Neuronal stem cell (in vitro differentiated cells): ENCODE measurements at places on chromosomes 2 and 18.

- no peaks in the 10 kb centered on the region for H3K36me3 ChIP-seq
- no peak overlapping the region for H3K27ac ChIP-seq
- no peak overlapping the region for H3K4me3 ChIP-seq
- no peaks in the 10 kb centered on the region for H3K27me3 ChIP-seq
Measured at GRCh38 chr2:113809076-113809736, 52.8 kb upstream of the SLC35F5 start.

DNA sequence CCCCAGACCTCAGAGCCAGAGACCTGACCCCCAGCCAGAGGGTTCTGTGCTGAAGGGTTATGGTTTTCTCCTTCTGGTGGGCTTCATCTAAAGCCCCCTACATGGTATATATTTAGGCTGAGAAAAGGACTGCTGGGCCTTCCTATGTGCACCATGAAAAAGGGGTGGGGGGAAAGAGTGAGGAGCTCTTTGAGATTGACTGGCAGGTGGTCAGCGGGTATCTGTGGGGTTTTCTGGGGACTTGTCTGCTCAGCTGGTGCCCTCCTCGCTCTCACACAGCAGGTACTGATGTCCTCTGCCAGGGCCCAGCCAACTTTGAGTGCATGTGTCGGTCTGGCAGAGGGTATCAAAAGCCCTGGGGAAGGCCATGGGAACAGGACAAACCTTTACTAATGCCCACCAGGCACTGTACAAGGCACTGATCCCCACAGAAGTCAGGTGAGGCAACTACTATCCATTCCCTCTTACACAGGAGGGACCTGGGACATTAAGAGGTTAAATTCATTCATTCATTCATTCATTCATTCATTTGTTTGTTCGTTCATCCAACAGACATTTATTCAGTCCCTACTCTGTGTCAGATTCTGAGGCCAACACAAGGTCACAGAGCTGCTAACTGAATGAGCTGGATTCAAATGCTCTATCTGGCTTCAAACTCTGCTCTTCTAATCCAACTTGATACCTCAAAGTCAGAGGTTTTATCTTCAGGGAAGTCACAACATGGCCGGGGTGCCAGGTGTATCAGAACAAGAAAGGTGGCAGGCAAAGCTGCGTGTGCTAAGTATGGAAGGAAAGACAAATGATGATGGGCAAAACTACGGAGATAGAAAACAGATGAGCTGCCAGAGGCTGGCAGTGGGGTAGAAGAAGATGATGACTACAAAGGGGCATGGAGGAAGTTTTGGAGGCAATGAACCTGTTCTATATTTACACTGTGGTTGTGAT is 44.6 kb downstream of the REEP1 start:
- no peaks in the 10 kb centered on the region for H3K27me3 ChIP-seq
- DNase-seq: no peak
- no peaks in the 10 kb centered on the region for H3K36me3 ChIP-seq
- H3K27ac ChIP-seq: no peak overlapping the region

DNA sequence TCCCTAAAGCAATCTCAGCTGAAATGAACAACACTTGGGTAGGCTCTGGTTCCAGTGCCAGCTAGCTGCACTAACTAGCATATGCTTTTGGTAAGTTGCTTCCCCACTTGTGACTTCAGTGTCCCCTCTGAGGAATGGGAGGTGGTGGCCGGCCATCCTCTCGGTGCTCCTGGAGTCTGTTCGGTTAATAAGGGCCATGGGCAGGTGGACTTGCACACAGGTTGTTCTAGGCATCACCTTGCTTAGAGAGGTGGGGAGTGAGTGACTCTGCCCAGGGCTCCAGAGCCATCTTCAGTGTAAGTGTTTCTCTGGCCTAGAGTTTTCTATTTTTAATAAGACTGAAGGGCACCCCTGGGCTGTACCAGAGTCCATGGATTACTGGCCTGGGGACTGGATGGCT is 18.8 kb upstream of the TAF1B start:
- no peak overlapping the region for H3K27ac ChIP-seq
- no peaks in the 10 kb centered on the region for H3K27me3 ChIP-seq
- no peaks in the 10 kb centered on the region for H3K36me3 ChIP-seq
- no peak overlapping the region for H3K4me3 ChIP-seq
- no peak for DNase-seq

DNA sequence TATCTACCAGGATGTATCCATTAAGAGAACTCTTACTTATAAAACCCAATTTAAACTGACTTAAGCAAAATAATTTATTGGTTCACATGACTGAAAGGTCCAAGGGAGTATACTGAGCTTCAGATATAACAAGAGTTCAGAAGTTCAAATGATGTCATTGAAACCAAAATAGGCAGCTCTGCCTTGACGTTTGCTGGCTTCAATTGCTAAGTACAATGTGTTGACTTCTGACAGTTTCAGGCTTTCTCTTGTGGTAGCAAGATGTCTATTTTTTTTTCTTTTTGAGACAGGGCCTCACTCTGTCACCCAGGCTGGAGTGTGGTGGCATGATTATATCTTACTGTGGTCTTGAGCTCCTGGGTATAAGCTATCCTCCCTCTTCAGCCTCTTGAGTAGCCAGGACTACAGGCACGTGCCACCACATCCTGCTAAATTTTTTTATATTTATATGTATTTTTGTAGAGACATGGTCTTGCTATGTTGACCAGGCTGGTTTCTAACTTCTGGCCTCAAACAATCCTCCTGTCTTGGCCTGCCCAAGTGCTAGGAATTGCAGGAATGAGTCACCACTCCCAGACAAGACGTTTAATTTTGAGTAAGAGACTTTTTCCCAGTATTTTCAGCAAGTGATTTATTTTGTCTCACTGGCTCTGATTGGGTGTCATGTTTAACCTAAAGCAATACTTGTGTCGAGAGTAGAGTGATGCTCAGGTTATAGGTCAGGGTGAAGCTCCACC is 184.8 kb downstream of the NR4A2 start:
- no peaks in the 10 kb centered on the region for H3K36me3 ChIP-seq
- no peak for DNase-seq

DNA sequence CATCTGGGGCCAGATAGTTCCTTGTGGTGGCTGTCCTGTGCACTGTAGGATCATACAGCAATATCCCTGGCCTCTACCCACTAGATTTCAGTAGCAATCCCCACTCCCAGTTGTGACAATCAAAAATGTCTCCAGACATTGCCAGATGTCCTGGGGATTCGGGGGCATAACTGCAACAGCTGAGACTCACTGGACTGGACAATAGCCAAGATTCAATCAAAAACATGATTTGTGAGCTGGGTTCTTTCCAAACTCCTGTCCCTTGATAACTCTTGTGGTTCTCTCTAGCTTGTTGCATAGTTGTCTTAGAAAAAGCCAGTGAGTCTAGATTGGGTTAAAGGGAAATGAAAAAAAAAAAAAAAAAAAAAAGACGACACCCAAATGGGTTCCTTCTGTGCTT is 293.4 kb downstream of the CELF4 start:
- H3K4me3 ChIP-seq: no peak overlapping the region
- H3K4me1 ChIP-seq: no peaks in the 10 kb centered on the region
- no peak overlapping the region for H3K27ac ChIP-seq
- no peak for DNase-seq
- no peaks in the 10 kb centered on the region for H3K36me3 ChIP-seq

- H3K4me1 ChIP-seq: no peaks in the 10 kb centered on the region
- no peak overlapping the region for H3K4me3 ChIP-seq
- peaks cover 95% of the 10 kb centered on the region for H3K36me3 ChIP-seq
Measured at GRCh38 chr2:203412546-203413331, 84.5 kb downstream of the ABI2 start.

- peak; percentile 46 for DNase-seq
- no peak overlapping the region for H3K4me3 ChIP-seq
- H3K4me1 ChIP-seq: peaks cover 7% of the 10 kb centered on the region
Measured at GRCh38 chr18:47100212-47100831, 50.0 kb downstream of the HDHD2 start.

GRCh38 chr18:57077005-57077765 is 69.7 kb upstream of the BOD1L2 start:
- no peak overlapping the region for H3K27ac ChIP-seq
- no peaks in the 10 kb centered on the region for H3K36me3 ChIP-seq
- no peak for DNase-seq
- H3K4me1 ChIP-seq: peaks cover 6% of the 10 kb centered on the region
- H3K27me3 ChIP-seq: peaks cover 13% of the 10 kb centered on the region
- no peak overlapping the region for H3K4me3 ChIP-seq

- peaks cover 2% of the 10 kb centered on the region for H3K36me3 ChIP-seq
- H3K4me3 ChIP-seq: no peak overlapping the region
- H3K4me1 ChIP-seq: no peaks in the 10 kb centered on the region
- peaks cover 82% of the 10 kb centered on the region for H3K27me3 ChIP-seq
Measured at GRCh38 chr2:232483311-232483922, 4.2 kb downstream of the ECEL1 start.

- H3K4me3 ChIP-seq: no peak overlapping the region
- DNase-seq: peak; percentile 67
- H3K27ac ChIP-seq: no peak overlapping the region
- H3K27me3 ChIP-seq: peaks cover 2% of the 10 kb centered on the region
Measured at GRCh38 chr2:36785179-36785795, 88.8 kb downstream of the VIT start.

DNA sequence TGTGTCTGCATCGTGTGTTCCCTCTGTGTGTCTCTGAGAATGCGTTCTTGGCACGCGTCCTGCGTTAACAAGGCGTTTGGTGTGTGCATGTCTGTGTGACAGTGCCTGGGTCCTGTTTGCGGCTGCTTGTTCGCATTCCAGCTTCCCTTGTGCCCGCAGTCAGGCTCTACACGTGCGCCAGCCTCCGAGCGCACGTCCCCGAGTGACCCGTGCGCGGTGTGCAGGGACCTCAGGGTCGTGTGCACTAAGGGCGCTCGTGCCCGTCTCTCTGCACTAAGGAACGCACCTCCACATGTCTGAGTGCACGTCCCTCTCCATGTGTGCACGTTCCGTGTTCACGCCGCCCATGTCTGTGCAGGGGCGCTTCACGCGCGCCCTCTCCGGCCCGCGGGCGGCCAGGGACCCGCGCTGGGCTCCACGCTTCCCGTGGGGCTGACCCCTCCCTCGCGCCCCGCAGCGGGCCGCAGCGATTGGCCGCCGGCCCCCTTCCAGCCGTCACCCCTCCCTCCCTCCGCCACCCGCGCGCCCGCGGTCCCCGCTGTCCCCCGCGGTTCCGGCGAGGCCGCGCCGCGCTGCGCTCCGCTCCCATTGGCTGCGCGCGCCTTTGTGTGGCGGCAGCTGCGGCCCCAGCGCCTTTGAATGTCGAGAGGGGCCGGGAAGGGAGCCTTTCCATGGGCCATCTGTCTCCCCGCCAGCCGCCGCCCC is 229.4 kb downstream of the HAUS1 start:
- no peaks in the 10 kb centered on the region for H3K36me3 ChIP-seq
- H3K27me3 ChIP-seq: no peaks in the 10 kb centered on the region
- peak overlapping the region; percentile 86 for H3K4me3 ChIP-seq
- DNase-seq: peak; percentile 54
- H3K4me1 ChIP-seq: peaks cover 22% of the 10 kb centered on the region
- no peak overlapping the region for H3K27ac ChIP-seq

DNA sequence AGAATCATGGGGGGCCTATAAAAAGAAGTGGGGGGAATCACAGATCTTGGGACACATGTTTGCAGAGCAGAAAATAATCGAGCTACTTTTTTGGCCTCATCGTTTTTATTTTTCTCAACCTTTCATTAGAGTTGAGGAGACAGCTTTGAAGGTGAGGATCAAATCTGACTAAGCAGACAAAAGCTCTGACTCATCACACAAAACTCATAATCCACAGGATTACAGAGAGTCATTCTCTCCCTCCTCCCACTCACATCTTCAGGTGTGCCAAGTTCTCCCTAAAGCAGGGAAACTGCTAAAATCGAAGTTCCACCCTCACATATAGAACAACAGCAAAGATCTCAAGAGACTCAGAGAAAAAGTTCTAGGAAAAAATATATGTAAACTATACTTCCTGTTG is 15.6 kb downstream of the BAZ2B start:
- no peak overlapping the region for H3K4me3 ChIP-seq
- no peak for DNase-seq
- H3K27ac ChIP-seq: no peak overlapping the region
- H3K36me3 ChIP-seq: no peaks in the 10 kb centered on the region
- no peaks in the 10 kb centered on the region for H3K27me3 ChIP-seq

- H3K4me3 ChIP-seq: no peak overlapping the region
- H3K27ac ChIP-seq: no peak overlapping the region
- H3K36me3 ChIP-seq: peaks cover 4% of the 10 kb centered on the region
- H3K4me1 ChIP-seq: no peaks in the 10 kb centered on the region
- no peak for DNase-seq
Measured at GRCh38 chr2:65261676-65262075, 34.0 kb downstream of the ACTR2 start.

- H3K36me3 ChIP-seq: peaks cover 32% of the 10 kb centered on the region
- no peaks in the 10 kb centered on the region for H3K27me3 ChIP-seq
- H3K27ac ChIP-seq: no peak overlapping the region
- DNase-seq: no peak
- peaks cover 9% of the 10 kb centered on the region for H3K4me1 ChIP-seq
- H3K4me3 ChIP-seq: no peak overlapping the region
Measured at GRCh38 chr2:134441153-134441863, 187.4 kb downstream of the MGAT5 start.

GRCh38 chr2:42881732-42882131 is 89.3 kb upstream of the HAAO start:
- no peak overlapping the region for H3K4me3 ChIP-seq
- no peak overlapping the region for H3K27ac ChIP-seq
- no peaks in the 10 kb centered on the region for H3K36me3 ChIP-seq
- H3K27me3 ChIP-seq: no peaks in the 10 kb centered on the region

GRCh38 chr18:23340661-23341060 is 112.4 kb upstream of the RIOK3 start:
- H3K4me1 ChIP-seq: peaks cover 12% of the 10 kb centered on the region
- no peak overlapping the region for H3K27ac ChIP-seq
- no peaks in the 10 kb centered on the region for H3K36me3 ChIP-seq
- H3K27me3 ChIP-seq: no peaks in the 10 kb centered on the region
- no peak for DNase-seq

DNA sequence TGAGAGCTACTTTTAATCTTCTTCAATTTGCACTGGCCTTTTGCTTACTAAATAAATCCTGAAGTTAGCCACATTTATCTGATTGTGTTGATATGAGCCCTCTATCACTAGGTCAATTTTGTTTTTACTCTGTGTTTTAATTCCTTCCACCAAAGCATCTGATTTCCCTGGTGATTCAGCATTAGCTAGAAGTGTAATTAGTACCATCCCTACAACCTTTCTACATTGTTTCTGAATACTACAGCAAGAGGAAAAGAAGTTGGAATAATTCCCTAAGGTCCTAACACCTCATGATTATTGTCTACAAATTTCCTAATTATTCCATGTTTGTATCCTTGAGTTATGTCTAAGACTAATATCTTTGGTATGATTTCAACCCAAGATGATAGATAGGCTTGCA is 1093.6 kb downstream of the SUCLG1 start:
- H3K4me3 ChIP-seq: no peak overlapping the region
- DNase-seq: no peak
- no peaks in the 10 kb centered on the region for H3K36me3 ChIP-seq
- H3K27ac ChIP-seq: no peak overlapping the region
- no peaks in the 10 kb centered on the region for H3K4me1 ChIP-seq
